ENCODE measurements at places on chromosomes 6 and 20.

DNA sequence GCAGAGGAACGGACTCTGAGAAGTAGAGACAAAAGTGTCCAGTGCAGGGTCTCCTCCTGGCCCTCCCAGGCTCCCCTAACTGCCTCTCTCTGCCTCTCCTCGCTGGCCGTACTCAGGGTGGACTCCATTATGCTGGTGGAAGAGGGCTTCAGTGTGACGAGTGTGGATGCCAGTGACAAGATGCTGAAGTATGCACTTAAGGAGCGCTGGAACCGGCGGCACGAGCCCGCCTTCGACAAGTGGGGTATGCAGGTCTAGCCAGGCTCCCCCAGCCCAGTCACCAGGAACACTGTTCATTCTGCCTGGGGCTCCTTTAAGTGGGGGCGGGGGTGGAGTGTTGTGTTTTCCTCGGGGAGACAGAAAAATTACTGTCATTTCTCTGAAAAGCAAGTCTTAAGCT, 1.5 kb downstream of the GNMT start:
- H3K36me3 ChIP-seq = no peaks in the 10 kb centered on the region
- DNase-seq = no peak
- no peaks in the 10 kb centered on the region for H3K4me1 ChIP-seq
- H3K27me3 ChIP-seq = no peaks in the 10 kb centered on the region

- H3K4me1 ChIP-seq = no peaks in the 10 kb centered on the region
- H3K36me3 ChIP-seq = no peaks in the 10 kb centered on the region
- DNase-seq = no peak
- no peak overlapping the region for H3K27ac ChIP-seq
- no peaks in the 10 kb centered on the region for H3K27me3 ChIP-seq
- no peak overlapping the region for H3K4me3 ChIP-seq
Measured at GRCh38 chr6:129493354-129493902, 216.5 kb downstream of the ARHGAP18 start.

DNA sequence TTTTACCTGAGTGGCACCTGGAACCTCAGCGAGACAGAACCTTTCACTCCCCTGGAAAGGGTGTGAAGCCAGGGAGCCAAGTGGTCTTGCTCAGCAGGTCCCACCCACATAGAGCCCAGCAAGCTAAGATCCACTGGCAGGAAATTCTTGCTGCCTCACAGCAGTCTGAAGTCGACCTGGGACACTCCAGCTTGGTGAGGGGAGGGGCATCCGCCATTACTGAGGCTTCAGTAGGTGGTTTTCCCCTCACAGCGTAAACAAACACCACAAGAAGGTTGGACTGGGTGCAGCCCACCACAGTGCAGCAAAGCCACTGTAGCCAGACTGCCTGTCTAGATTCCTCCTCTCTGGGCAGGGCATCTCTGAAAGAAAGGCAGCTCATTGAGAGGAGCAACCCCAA, 134.7 kb upstream of the RSPO3 start:
- no peaks in the 10 kb centered on the region for H3K4me1 ChIP-seq
- no peak overlapping the region for H3K4me3 ChIP-seq
- H3K27ac ChIP-seq = no peak overlapping the region
- H3K27me3 ChIP-seq = no peaks in the 10 kb centered on the region

DNA sequence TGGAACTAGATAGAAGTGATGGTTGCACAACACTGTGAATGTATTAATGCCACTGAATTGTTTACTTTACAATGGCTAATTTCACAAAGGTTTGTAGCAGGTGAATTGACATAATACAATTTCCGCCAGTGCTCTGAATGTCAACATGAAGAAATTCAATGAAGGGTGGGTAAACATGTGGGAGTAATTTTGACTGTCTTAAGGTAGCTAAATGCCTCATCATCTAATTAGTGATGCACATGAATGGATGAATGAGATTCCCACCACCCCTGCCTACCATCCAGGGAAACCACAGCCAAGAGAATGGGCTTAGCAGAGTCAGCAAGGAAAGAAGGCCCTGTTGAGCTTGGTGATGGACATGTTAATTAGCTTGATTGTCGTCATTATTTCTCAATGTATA, 275.3 kb downstream of the ALDH8A1 start:
- no peaks in the 10 kb centered on the region for H3K27me3 ChIP-seq
- no peaks in the 10 kb centered on the region for H3K36me3 ChIP-seq
- H3K4me3 ChIP-seq = no peak overlapping the region
- no peak overlapping the region for H3K27ac ChIP-seq

DNA sequence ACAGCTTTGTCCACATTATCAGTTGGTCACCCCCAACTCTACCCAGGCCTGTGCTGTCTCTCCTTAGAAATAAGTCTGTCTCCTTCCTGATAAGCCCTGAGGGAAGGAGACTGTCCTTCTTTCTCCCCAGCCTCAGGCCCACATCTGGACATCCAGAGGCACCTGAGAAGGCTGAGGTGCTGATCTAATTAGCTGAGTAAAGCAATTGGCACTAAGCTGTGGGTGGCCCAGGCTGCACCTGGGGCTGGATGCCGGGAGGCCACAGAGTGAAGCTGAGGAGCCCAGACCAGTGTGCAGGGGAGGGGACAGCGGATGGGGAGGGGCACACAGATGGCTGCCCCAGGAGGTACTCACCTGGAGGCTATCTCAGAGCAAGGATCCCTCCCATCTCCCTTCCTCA, 26.2 kb upstream of the BMP7 start:
- H3K4me3 ChIP-seq = no peak overlapping the region
- no peaks in the 10 kb centered on the region for H3K36me3 ChIP-seq
- peaks cover 16% of the 10 kb centered on the region for H3K27me3 ChIP-seq

- H3K4me1 ChIP-seq = no peaks in the 10 kb centered on the region
- DNase-seq = no peak
- no peak overlapping the region for H3K27ac ChIP-seq
- H3K4me3 ChIP-seq = no peak overlapping the region
Measured at GRCh38 chr6:118102401-118102800, 195.3 kb downstream of the SLC35F1 start.

DNA sequence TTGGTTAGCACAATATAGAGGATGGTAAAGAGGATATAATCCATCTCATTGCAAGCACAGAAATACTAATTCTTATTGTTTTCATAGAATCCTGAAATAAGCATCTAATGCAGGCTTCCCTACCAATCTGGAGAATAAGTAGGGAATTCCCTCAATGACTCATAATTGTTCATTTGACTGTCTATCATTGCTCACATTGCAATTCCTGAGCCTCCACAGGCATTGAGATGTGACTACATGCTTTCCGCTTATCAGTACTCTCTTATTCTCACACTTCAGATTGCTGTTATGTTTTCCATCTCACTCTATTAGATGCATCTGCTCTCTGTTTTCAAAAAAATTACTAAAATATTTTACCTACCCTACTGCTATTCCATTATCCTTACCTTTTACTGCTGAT, 216.2 kb upstream of the PRSS16 start:
- H3K27me3 ChIP-seq = no peaks in the 10 kb centered on the region
- DNase-seq = no peak
- H3K4me1 ChIP-seq = no peaks in the 10 kb centered on the region
- no peak overlapping the region for H3K4me3 ChIP-seq
- H3K36me3 ChIP-seq = no peaks in the 10 kb centered on the region
- H3K27ac ChIP-seq = no peak overlapping the region

DNA sequence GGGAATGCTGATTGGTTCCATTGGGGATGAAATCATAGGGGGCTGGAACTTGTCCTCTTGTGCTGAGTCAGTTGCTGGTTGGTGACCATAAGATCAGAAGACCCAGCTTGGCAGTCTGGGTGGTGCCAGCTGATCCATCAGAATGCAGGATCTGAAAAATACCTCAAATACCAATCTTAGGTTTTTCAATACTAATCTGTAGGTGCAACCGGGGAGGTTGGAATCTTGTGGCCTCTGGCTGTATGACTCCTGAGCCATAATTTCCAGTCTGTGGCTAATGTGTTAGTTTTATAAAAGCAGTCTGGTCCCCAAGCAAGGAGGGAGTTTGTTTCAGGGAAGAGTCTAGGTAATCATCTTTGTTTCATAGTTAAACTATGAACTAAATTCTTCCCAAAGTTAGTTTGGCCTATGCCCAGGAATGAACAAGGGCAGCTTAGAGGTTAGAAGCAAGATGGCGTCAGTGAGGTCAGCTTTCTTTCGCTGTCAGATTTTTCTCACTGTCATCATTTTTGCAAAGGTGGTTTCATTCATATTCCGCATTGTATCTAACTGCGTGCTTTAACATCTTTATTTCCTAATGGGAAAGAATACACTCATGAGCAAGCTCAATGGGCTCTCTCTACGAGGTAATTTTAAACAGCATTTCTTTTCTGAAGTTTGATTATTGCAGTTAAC, 2.0 kb downstream of the ARMH2 start:
- no peak for DNase-seq
- H3K27ac ChIP-seq = no peak overlapping the region
- peaks cover 13% of the 10 kb centered on the region for H3K4me1 ChIP-seq
- H3K27me3 ChIP-seq = no peaks in the 10 kb centered on the region
- H3K4me3 ChIP-seq = no peak overlapping the region
- H3K36me3 ChIP-seq = no peaks in the 10 kb centered on the region

GRCh38 chr6:24329022-24329421, 28.8 kb downstream of the DCDC2 start:
- H3K4me3 ChIP-seq = no peak overlapping the region
- DNase-seq = no peak
- H3K4me1 ChIP-seq = no peaks in the 10 kb centered on the region
- H3K27ac ChIP-seq = peak overlapping the region; percentile 20
- H3K27me3 ChIP-seq = no peaks in the 10 kb centered on the region

DNA sequence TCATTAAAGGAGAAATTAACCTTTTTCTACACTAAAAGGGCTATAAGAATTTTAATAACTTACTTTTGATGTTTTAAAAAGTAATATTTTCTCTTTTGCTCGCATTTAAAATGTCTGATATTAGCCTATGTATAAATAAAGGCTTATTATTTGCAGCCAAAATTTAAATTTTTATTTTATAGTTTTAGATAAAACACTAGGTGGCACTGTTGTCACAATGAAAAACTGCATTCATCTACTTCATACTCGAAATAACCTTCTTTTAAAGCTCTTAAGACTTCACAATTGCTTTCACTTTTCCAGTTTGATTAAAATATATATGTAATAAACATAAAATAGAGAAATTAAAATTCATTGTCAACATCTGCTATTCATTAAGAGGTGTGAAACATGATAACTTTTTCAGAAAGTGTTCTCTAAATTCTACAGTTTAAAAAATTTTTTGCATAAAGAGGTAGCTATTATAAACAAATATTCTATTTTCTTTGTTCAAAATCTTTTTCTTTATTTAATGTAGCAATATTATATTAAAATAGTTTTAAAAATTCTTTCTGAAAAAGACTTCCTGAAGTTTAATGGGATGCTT, 78.8 kb upstream of the DEFB112 start:
- no peak overlapping the region for H3K4me3 ChIP-seq
- no peaks in the 10 kb centered on the region for H3K27me3 ChIP-seq
- no peak overlapping the region for H3K27ac ChIP-seq
- no peak for DNase-seq

- H3K4me1 ChIP-seq = no peaks in the 10 kb centered on the region
- no peaks in the 10 kb centered on the region for H3K27me3 ChIP-seq
- DNase-seq = no peak
- H3K27ac ChIP-seq = no peak overlapping the region
- H3K36me3 ChIP-seq = no peaks in the 10 kb centered on the region
Measured at GRCh38 chr20:35539756-35540212, 2.1 kb upstream of the ERGIC3 start.

DNA sequence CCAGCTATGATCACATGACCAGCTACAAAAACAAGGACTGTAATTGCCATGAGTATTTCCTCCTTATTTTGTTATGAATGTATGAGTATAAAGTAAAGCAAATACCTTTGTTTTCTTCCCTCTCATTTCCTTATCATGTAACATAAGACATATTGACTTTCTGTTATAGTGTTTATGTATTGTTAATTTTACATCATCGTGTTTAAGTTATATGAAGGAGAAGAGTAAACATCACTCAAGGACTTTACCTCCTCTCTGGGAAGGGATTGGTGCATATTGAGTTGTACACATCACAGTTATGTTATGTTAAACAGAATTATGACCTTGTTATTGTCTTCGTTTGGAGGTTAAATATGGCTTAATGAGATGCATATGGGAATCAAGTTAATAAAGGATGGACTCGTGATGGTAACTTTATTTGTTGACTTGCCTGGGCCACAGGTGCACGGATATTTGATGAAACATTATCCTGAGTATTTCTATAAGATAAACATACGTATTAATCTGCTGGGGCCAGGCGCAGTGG, 57.3 kb upstream of the CNKSR3 start:
- DNase-seq = no peak
- no peak overlapping the region for H3K4me3 ChIP-seq
- H3K27ac ChIP-seq = no peak overlapping the region
- H3K27me3 ChIP-seq = no peaks in the 10 kb centered on the region

DNA sequence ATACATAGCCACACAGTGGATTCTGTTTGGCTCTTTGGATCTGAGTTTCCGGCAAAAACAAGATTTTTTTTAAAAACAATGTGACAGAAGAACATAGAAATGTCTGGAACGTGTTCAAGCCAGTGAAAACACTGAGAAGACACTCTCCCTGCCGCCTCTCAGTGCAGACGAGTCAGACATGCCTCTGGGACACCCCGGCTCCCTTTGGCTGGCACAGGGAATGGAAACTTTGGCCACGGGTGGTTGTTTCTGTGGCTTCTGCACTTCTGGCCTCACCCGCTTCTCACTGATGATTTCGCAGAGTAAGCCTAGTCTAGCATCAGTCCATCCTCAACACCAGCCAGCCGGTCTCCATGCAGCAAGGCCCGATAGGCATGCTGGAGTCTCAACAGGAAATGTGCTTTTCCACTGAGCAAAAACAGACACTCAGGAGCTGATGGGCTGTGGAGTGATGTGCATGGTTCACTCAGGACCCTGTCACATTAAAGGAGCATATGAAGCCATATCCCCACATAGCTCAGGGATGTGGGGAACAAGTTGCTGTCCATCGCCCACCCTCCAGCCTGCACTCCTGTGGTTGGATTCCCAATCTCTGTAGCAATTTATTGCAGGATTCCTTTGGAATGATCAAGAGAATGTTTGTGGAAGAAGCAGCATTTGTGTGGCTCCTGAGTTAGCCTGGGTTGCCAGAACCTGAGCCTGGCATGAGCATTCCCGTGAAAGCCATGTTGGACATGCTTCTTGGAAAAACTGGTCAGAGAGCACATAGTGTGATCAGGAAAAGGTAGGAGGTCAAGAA, 262.0 kb upstream of the RIN2 start:
- no peaks in the 10 kb centered on the region for H3K36me3 ChIP-seq
- no peak for DNase-seq
- H3K4me3 ChIP-seq = no peak overlapping the region
- no peaks in the 10 kb centered on the region for H3K4me1 ChIP-seq

DNA sequence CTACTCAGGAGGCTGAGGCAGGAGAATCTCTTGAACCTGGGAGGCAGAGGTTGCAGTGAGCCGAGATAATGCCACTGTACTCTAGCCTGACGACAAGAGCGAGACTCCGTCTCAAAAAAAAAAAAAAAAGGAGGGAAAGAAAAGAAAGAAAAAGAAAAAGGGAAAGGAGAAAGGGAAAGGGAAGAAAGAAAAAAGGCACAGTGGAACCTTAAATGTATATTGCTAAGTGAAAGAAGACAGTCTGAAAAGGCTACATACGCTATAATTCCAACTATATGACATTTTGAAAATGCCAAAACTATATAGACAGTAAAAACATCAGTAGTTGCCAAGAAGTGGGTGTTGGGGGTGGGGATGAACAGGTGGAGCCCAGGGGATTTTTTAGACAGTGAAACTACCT, 16.2 kb downstream of the PPIL4 start:
- no peaks in the 10 kb centered on the region for H3K4me1 ChIP-seq
- H3K27me3 ChIP-seq = no peaks in the 10 kb centered on the region
- no peak for DNase-seq
- no peak overlapping the region for H3K27ac ChIP-seq

All from pancreas (tissue), 10 donors.